Activated T-helper 1 cell treated with anti-CD3 and anti-CD28 coated beads, Interleukin-12 subunit alpha, Interleukin-12 subunit beta, Interleukin-2, Interleukin-4 antibody, amounts not matched to agents 30 ng/mL and 10 ng/mL and 1 ng/mL, durations not matched to agents 14 hours and 24 hours and 36 hours (primary cell): ENCODE measurements at places on chromosomes 4 and X. TPM values are rescaled to one million over a fixed set of nuclear protein-coding genes. Genes with fewer than 3 reads are reported as not detected.

DNA sequence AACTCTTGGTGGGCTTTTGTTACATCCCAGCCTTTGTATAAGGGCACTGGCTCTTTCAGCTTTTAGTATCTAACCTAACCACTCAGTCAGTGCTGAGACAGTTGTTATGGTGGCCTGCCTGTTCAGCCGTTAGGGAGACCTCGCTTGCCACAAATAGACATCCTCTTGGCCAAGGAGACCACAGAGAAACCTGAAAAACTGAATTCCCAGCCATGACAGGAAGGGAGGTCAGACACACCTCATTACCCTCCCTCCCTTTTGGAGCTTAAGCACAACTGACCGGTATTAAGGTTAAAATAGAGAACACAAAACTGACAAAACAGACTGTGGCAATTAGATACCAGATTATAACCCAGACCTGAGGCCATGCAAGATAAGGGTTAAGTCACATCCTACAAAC, 1639.3 kb downstream of the RPA4 start:
- DNase-seq: no peak

RADX gene
- total RNA-seq: 5.6 and 6.3 TPM in 2 replicates

SSX2B gene
- total RNA-seq: not detected in 2 replicates

DNA sequence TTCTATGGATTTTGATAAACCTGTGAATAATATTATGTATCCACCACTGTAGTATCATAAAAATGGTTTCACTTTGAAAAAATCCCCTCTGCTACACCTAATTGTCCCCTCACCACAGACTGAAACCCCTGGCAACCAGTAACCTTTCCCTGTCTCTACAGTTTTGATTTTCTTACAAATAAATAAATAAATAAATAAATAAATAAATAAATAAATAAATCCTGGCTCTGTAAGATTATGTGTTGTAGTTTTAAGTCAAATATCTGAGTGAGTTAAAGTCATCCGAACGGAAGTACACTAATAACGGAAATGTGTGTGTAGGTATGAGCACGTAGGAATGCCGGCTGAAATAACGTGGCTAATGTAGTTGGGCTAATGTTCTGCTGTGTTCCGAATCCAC, 641.5 kb downstream of the GABRG1 start:
- no peak for DNase-seq

DNA sequence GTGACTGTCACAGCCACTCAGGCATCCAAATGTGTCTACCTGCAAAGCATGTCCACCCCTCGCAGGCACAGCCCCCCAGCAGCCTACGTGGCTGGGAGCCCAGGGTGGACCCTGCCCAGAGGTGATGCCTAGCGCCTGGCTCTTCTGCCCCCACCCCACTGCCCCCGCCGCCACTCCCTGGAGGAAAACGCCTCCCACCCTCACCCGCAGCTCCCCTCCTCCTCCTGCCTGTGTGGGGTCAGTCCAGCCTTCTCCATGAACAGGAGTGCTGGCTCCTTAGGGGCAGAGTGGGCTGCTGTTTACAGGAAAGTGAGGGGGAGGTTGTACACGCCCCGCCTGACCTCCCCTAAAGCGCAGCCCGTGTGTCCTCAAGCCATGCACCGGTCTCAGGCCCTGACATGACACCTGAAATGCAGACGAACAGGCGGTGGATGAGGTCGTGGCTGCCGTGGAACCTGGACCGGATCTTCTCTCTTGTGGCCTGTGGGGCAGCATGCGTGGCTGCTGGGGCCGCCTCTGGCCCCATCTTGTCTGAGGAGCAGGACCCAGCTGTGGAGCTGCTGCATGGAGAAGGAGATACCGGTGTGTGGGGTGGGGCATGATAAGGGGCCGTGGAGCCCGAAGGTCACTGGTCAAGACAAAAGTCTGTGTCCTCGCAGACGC, 11.9 kb upstream of the MXD4 start:
- no peak for DNase-seq

- no peak for DNase-seq
Measured at GRCh38 chr4:56637154-56637553, 43.9 kb downstream of the HOPX start.

GRCh38 chrX:43882294-43882681, at the start of gene MAOB:
Gene MAOB, minus strand, starts transcription at chrX:43882450. Its CDS starts 151 bp downstream, at chrX:43882299.
- no peak for DNase-seq

- no peak for DNase-seq
Measured at GRCh38 chr4:54066718-54067129, 2.3 kb upstream of the CHIC2 start.

GRCh38 chrX:22634083-22634482, 361.4 kb downstream of the CBLL2 start:
- DNase-seq: no peak

GRCh38 chr4:14018191-14018853, 390.8 kb upstream of the BOD1L1 start:
- no peak for DNase-seq

GRCh38 chrX:97306771-97307470, 423.2 kb downstream of the RPA4 start:
- DNase-seq: no peak

DNA sequence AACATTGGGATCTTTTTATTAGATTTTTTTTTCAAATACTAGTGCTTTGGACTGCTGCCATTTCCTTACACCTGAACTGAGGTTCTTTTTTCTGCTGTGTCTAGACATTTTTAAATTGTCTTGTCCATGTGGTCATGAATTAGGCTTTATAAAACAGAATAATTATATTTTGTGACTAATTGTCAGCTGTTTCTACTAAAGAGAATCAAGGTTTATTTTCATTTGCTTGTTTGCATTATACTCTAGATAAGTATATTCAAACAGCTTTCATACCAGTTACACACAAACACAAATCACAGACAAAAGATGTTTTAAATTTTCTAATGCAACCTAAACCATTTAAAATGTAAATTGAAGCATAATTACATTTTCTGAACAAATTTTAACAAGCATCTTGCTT, 194.7 kb downstream of the GALNTL6 start:
- no peak for DNase-seq

GRCh38 chr4:123236606-123237005, 160.0 kb upstream of the SPRY1 start:
- DNase-seq: no peak

DNA sequence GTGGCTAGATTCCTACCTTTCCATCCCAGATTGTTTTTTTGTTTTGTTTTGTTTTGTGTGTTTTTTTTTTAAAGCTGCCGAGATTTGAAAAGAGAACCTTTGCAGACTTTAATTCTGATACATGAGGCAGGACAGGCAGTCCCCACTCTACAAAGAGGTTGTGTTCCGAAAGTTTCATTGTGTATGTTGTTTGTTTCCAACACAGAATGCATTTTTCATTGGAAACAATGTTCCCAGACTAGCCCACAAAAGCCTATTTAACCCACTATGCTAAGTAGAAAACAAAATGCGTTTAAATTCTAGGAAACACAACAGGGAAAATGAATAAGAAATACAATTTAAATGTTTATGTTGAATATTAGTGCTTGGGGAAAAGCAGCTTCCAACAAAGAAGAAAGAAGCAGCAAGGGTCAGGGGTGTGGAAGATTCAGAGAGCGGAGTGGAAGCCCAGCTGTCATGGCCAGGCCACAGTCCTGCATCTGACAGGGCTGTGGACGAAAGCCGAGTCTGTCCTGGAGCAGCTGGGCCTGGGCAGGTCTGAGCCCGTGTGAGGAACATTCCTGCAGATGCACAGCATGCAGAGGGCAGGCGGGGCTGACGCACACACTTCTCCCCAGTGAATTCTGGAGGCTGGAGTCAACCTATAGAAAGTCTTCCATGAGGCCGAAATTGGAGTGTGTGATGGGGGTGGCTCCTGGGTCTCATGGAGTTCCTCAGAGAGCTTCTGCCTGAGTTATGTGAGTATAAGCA, 12.4 kb upstream of the SETD7 start:
- DNase-seq: no peak

GRCh38 chr4:35970366-35970960, 273.9 kb downstream of the ARAP2 start:
- DNase-seq: no peak

DNA sequence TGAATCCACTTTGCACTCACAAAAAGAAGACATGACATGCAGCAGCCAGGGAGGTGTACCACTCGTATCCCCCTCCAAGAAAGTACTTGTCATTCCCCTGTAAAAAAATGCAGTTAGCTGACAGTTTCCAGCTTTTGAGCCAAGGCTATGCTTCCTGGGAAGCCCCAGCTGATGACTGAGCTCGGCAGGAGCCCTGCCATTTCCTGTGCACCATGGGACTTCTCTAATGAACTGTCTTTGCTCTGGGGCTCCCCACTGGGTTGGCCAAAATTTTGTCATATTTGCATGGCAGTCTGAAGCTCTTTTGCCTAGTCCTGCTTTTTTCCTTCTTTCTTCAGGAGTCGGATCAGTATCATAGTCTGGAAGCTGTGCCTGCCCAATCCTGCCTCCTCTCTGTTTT, 104.5 kb upstream of the MAOA start:
- no peak for DNase-seq

DNA sequence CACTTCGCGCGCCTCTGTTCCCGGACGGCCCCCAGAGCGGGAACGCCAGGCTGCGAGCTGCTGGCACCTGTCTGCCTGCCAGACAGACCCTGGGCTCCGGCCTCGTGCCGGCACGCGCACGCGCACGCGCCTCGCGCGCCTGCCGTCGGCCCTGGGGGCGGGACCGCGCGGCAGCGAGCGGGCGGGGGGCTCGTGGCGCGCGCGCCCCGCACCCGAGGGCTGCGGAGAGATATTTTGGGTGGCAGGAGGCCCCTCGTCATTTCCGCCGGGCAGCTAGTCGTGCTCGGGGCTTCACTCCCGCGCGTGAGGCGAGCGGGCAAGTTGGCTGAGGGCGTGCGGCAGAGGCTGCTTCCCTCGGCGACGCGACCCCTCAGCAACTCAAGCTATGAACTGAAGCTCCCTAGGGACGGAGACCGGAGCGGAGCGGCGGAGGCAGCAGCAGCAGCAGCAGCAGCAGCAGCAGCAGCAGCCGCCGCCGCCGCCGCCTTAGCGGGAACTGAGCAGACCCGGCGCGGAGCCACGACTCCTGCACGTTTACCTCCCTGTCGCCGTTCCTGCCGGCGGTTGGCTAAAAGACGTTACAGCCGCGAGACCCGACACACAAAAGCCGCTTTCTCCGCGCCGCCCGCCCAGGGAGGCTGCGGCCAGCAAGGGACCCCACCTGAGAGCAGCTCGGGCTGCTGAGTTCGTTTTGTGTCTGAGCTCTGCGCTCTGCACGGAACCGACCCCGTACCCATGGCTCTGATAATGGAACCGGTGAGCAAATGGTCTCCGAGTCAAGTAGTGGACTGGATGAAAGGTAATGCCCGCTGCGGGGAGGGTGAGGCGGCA, at the start of gene CNKSR2:
CNKSR2 (plus strand) TSS at position 256 of the 831 bp plus-strand sequence; CDS start at position 736, 480 bp downstream.
- DNase-seq: peak; percentile 60

- DNase-seq: peak; percentile 84
Measured at GRCh38 chr4:15655223-15656037, at the start of gene FBXL5. Gene FBXL5, minus strand, starts transcription at chr4:15655357. Its CDS starts 70 bp downstream, at chr4:15655287.

- no peak for DNase-seq
Measured at GRCh38 chrX:128728943-128729342, 676.7 kb upstream of the ACTRT1 start.

DNA sequence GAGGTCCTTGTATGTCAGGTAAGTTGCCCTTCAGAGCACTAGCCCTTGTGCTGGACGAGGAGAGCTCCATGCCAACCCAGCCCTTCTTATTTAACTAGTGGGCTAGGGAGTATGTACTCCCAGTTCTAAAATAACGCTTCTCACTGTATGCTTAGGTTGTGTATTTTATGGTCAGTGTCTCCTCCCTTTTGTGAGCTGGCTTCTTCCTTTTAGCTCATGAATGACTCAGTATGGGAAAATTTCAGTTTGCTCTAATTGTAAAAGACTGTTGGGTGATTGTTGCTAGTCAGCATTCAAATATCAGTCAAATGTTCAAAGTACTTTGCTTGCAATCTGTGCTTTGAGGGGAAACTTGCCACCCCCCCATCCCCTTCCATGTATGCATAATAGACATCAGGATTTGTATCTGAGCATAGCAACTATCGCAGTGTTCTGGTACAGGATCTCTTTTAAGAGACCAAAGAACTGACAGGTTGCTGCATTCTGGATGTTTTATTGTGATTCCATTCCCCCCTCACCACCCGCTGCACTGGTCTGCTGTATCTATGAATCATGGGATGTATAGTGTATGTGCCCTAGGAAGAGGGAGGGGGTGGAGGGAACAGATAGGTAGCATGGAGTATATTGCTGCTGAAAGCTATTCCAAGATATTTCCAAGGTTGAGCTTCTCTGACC, 34.7 kb downstream of the DLG3 start:
- no peak for DNase-seq

HSFX2 gene
- total RNA-seq: 0.41 TPM in 1 of 2 replicates, not detected in the other

ZNF827 gene
- 50.7 and 51.1 TPM in 2 replicates for total RNA-seq

GRCh38 chr4:11741190-11741652, 312.5 kb upstream of the HS3ST1 start:
- no peak for DNase-seq

DNA sequence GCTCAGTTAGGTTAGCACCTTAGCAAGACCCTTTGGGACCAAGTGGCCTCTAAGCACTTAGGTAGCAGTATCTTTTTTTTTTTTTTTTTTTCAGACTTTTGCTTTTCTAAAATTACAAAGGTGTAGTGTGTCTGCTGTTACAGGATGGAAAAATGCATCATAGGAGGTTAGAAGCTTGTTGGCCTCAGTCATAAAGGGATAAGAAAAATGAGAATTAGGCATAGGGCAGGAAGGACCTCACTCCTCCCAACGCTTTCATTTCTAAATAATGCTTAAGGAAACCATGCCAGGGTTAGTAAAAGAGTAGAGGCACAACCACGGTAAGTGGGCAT, 148.4 kb upstream of the PLAC1 start:
- DNase-seq: no peak

LRCH2 gene
- total RNA-seq: not detected in 2 replicates

DNA sequence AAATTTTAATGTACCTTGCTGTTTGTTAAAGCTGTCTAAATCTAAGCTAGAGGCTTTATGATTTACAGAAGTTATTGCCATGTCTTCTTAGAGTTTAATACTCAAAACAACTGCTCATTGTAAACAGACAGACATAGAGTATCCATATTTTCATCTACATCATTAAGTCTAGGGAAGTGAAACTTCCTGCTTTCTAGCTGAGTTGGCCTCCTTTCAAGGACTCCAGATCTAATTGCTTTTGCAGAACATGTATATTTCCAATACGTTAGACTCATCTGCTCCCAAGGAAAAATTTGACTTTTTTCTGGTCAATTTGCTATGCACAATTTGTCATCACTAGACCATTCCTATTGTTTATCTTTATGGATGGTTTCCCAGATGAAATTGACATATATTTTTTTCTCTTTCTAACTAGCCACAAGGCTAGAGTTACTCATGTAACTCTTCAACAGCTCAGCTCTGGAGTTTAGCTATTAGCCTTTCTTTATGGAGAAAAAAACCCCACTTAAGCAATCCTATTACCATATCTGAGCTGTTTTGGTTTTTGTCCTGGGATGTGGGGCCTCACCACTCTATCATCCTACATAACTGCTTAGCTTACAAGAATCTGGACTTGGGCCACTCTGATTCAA, 122.9 kb downstream of the PPA2 start:
- DNase-seq: no peak

DNA sequence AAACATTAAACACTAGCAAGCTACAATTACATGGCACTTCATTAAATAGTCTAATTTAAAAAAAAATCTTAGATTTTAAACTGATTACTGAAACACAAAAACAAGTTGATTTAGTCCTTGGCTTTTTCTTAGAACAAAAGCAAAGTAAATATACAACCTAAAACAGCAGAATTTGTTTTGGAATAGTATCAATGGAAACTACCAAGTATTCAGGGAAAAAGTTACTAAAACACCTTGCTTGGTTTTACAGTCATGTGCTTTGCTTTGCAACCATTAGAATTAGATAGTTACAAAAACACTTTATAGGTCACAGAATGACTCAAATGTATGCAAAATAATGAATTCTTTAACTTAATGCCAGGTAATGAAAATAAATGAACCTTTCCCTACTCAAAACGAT, 105.3 kb downstream of the CNOT6L start:
- no peak for DNase-seq

GRCh38 chrX:153501530-153501929, 6.8 kb downstream of the BGN start:
- DNase-seq: no peak
